ENCODE measurements at places on chromosomes 4 and X. TPM values are rescaled to one million over a fixed set of nuclear protein-coding genes. Genes with fewer than 3 reads are reported as not detected.

DNA sequence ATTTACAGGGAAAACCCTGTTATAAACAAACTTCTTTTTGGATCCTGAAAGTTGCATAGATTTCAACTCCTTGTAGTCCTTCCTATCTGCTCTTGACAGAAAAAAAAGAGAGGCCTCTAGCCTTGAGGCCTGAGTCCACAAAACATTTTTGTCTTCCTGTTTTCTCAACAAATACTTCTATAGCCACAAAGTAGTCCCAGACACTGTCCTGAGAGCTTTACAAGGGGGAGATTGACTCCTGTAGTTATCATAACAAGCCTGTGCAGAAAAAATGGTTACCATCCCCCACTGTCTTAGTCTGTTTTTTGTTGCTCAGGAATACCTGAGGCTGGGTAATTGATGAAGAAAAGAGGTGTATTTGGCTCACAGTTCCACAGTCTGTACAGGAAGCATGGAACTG is 35.2 kb downstream of the PCDH7 start:
- DNase-seq = no peak

DNA sequence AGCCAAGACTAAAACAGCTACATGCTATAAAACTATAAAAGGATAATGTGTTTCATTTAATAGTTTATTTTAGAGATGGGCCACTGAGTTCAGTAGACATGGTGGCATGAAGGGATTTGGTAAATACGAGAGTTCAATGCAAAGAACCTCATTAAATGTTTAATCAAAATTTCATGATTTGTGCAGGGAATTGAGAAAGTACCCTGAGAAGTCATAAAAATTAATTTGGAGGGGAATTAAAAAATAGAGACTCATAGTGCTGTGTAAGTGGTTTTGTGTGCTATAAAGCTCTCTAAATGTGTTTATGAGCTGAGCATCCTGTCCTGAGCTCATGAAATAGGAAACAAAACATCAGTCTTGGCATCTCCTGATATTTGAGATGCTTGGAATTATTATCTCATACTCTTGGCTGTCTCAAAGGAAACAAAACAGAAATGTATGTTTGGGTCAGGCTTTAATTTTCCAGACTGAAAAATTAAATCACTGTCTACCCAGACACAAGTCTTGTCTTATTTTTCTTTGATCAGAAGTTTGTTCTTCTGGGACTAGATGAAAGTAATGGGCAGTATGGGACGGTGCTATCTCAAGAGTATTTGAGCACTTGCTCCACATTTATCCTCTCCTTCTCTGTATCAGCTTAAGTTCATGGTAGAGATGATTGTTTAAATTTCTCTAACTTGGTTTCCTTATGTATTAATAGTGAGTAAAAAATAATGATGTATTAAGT is 38.0 kb upstream of the EMCN start:
- DNase-seq = no peak

GRCh38 chrX:23667239-23668177 is at the start of gene PRDX4:
TSS of gene PRDX4 (plus strand) at chrX:23667493. CDS start at chrX:23667571, 78 bp downstream.
- peak; percentile 61 for DNase-seq

- DNase-seq = no peak
Observed at GRCh38 chrX:130296743-130297142, 28.0 kb upstream of the ZNF280C start.

DNA sequence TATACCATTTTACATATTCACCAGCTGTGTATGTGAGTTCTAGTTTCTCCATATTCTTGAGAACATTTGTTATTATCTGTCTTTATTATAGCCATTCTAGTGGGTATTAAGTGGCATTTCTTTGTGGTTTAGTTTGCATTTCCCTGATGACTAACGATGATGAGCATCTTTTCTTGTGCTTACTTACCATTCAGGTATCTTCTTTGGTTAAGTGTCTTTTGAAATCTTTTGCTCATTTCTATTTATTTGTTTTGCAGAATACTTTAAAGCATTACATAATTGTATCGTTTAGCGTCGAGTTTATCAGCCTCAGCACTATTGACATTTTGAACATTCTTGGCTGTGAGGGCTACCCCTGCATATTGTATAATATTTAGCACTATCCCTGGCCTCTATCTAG is 85.4 kb downstream of the FRMPD4 start:
- no peak for DNase-seq

DNA sequence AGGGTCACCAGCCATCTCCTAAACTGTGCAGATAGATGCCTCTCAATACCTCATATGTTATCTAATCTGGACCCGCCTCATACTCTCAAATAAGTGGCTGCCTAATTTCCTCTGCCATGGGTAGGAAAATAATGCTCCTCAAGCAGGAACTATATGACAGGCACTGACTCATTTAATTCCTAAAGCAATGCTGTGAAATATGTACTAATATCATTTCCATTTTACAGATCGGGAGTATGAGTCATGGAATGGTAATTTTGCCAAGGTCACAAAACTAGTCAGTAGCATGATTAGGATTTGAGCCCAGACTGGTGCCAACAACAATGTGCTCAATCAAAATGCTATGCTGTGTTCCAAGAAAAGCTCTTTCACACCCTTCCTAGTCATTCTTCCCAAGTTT is 3.0 kb upstream of the NXT2 start:
- peak; percentile 12 for DNase-seq

- no peak for DNase-seq
Observed at GRCh38 chr4:109826719-109827118, 1.1 kb upstream of the RRH start.

- peak; percentile 72 for DNase-seq
Observed at GRCh38 chr4:7828011-7828720, 111.5 kb downstream of the AFAP1 start.

DNA sequence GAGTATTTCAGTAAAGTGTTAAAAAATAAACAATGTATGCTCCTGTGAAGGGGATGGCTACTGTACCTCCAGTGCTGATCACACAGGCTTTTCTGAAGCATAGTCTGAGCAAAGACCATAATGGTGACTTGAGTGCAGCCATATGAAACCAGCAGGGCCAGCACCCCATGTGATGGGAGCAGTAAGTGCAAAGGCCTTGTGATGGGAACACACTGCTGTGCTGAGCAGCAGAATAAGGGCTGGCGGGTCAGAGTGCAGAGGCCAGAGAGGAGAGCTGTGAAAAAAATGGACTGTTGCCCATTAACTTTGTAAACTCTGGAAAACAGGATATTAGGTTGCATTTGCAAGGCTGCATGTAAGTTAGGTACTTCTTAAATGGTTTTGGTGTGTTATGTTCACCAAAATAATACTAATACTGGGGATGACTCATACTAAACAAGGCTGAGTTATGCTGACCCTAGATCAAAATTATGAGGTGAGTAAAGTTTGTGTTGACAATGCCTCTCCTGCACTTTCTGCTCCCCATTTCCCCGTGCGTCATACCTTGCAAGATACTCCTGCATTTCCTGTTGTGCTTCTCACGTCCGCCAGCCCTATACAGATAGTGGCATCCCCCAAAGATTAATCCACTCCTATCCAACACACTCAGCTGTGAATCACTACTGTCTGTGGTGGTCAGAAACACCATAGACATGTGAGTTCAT is 67.0 kb upstream of the FAM9A start:
- no peak for DNase-seq

DNA sequence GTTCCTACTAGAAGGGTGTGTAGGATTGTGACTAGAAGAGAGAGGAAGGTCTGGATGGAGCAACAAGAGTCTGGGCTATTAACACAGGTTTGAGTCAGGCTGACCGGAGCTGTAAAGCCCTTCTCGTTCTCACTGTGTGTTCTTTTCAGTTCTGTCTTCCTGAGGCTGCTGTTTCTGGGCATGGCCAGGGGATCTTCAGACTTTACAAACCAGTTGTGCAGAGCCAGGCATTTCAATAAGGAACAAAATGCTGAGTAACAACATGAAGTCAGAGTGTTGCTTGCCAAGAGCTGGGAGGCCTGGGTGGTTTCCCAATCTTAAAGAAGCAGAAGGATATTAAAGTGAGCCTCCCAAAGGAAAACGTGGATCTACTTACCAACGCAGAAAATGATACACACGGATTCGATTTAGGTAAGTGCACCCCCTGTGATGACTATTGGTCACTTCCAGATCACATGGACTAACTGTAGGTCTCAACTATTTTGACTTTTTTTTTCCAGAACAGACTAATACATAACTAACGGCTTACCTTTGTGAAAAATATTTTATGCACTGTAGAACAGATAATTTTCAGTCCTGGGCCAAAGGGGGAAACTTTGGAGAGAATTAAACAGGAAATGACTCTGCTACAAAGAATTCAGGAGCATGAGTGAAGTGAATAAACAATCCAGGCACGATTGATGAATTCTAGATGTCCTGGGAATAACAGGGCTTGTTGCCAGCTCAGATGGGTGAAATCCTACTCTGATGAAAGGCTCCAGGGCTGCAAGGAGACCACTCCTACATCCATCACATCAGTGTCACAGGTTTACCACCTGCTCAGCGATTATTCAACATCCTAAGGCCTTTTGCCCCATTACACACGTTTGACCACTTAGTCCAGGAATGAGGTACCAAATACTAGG is 94.5 kb downstream of the ANXA3 start:
- DNase-seq = no peak

- no peak for DNase-seq
Observed at GRCh38 chrX:17414839-17415238, 39.8 kb downstream of the NHS start.

The GLOD5 gene
- total RNA-seq = not detected

The F9 gene
- total RNA-seq = not detected

The SPIN3 gene
- 6.8 TPM for total RNA-seq

The PRDM5 gene
- total RNA-seq = 0.14 TPM

The ZCCHC12 gene
- 0.14 TPM for total RNA-seq

The MEPE gene
- not detected for total RNA-seq

All from CD4-positive, alpha-beta T cell (primary cell).